ENCODE measurements at places on chromosomes 7 and 10.

- no peak for DNase-seq
Observed at GRCh38 chr10:100470367-100470766, 7.6 kb downstream of the WNT8B start.

DNA sequence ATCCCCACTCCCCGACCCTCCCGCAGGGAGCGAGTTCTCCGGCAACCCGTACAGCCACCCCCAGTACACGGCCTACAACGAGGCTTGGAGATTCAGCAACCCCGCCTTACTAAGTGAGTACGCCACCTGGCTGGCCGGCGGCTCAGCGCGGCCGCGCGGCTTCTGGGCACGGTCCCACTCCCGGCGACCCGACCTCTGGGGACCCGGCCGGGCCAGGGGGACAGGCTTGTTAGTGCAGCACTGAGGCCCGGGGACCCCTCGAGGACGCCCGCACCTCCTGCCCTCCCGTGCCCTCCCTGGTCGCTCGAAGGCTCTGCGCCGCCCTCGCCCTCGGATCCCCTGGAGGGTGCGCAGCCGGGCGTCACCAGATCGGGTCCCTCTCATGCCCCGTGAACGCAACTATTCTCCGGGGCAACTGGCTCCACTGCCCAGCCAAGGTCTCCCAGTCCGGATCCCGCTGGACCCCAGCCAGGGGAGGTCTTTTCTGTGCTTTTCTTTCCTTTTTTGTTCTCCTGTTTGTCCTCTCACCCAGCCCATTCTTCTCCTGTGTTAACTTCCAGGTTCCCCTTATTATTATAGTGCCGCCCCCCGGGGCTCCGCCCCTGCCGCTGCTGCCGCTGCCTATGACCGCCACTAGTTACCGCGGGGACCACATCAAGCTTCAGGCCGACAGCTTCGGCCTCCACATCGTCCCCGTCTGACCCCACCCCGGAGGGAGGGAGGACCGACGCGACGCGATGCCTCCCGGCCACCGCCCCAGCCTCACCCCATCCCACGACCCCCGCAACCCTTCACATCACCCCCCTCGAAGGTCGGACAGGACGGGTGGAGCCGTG, 81.8 kb downstream of the PAX2 start:
- DNase-seq, result no peak

GRCh38 chr10:114859222-114859621, 37.6 kb downstream of the FHIP2A start:
- DNase-seq, result no peak

GRCh38 chr7:100483722-100484672, at the start of gene NYAP1:
TSS of gene NYAP1 (plus strand) at chr7:100483927. CDS start at chr7:100485312, 1,385 bp downstream.
- DNase-seq, result peak; percentile 41

- DNase-seq, result no peak
Observed at GRCh38 chr7:50674896-50675835, 107.5 kb downstream of the GRB10 start.

DNA sequence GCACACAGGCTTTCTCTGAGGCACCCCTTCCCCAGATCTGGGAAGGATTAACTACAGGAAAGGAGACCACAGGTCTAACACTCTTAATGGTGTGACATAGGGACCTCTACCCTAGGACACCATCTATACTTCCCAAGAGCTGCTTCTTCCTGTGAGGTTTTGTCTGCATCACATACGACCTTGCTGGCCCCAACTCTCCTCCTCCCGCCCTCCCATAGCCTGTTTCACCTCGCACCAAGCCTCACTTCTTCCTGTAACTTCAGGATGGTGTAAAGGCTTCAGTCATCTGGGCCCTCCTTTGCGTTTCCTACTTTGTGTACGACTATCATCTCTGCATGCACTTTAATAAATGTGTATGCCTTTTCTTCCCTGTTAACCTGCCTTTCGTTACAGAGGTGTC, 274.3 kb downstream of the KLF6 start:
- DNase-seq, result no peak

GRCh38 chr7:69762821-69763352, 164.6 kb downstream of the AUTS2 start:
- DNase-seq, result no peak

GRCh38 chr10:117967149-117967650, 79.5 kb downstream of the RAB11FIP2 start:
- DNase-seq, result no peak

DNA sequence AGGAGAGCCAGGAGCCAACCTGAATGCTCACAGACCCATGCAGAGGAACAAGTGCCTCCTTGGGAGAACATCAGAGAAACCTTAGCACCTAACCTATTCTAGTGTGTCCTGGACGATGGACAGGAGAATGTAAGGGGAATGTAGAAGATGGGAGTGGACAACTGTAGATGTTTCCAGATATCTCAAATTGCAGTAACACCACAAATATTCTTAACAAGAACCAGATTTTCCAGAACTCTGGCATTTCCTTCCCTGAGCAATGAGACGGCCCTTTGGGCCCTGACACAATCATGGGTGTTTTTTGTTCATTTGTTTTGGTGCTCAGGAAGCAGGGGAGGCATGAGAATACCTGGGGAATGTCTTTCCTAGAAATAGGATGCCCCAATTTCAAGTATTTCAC, 196.1 kb upstream of the PRSS1 start:
- no peak for DNase-seq

- no peak for DNase-seq
Observed at GRCh38 chr10:31888442-31888841, 40.2 kb downstream of the ARHGAP12 start.

DNA sequence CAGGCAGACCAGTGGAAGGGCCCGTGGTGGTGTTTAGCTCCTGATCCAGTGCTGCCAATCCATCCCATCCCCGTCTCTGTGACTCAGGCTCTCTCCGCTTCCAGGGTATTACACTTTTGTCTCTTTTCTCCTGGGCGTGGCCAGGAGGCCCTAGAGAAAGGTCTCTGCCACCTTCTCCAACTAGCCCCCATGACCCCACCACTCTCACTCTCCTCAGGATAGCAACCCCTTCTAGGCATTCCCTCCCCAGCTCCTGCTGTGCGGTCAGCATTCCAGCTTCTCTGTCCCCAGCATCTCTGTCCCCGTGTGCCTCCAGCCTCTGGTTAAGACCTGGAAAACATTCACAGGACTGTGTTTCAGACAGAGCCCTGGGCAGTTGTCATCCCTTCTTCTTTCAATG, 36.2 kb upstream of the R3HCC1L start:
- no peak for DNase-seq

GRCh38 chr10:97022616-97023015, 163.1 kb downstream of the SLIT1 start:
- no peak for DNase-seq

GRCh38 chr10:109846832-109847231, 76.5 kb downstream of the XPNPEP1 start:
- no peak for DNase-seq

DNA sequence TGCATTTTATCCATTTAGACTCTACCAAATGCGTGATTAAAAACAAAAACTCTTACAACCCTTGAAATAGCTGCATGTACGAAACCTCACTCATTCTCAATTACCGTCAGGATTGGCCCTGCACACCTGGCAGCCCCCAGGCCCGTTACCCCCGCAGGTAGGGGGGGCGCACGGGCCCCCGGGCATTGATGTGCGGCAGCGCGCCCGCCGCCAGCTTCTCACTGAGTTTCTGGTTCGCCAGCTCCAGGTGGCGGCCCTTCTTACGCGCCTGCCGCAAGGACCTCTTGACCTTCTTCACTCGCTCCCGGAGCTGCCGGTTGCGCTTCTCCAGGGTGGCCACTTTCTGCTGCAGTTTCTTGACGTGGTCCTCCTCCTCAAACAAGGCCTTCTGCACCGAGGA, 103.2 kb downstream of the CCDC3 start:
- DNase-seq, result no peak

GRCh38 chr10:98436704-98437103, 10.0 kb downstream of the HPS1 start:
- DNase-seq, result no peak

- no peak for DNase-seq
Observed at GRCh38 chr7:93719546-93719945, 145.0 kb upstream of the CALCR start.

DNA sequence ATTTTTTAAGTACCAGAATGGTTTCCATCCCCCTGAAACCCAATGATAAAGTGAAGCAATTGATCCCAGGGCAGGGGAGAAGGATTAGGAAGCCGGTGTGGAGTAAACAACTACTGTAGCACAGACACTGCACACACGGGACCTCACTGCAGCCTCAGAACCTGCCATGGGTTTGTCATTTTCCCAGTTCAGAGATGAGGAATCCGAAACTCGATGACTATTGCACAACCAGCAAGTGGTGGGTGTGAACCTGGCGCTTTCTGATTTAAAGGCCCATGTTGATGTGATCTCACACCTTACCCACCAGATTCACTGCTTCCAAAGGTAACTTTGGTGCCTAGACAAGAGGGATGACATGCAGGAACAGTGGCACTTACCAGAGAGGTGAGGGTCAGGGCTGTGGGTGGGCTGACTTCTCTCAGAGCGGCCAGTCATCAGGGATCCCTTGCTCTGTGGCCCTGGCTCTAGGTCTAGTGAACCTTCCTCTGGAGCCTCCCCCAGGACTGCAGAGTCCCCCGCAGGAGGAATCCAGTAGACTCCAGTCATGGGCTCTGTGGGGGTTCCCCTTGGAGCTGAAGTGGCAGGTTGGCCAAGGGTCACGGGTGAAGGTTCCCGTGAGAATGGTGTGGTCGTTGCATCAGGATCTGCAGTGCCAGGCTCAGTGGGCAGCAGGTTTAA, 62.8 kb downstream of the PKD1L1 start:
- DNase-seq, result no peak

GRCh38 chr7:94314413-94315410, 80.0 kb upstream of the COL1A2 start:
- DNase-seq, result no peak

DNA sequence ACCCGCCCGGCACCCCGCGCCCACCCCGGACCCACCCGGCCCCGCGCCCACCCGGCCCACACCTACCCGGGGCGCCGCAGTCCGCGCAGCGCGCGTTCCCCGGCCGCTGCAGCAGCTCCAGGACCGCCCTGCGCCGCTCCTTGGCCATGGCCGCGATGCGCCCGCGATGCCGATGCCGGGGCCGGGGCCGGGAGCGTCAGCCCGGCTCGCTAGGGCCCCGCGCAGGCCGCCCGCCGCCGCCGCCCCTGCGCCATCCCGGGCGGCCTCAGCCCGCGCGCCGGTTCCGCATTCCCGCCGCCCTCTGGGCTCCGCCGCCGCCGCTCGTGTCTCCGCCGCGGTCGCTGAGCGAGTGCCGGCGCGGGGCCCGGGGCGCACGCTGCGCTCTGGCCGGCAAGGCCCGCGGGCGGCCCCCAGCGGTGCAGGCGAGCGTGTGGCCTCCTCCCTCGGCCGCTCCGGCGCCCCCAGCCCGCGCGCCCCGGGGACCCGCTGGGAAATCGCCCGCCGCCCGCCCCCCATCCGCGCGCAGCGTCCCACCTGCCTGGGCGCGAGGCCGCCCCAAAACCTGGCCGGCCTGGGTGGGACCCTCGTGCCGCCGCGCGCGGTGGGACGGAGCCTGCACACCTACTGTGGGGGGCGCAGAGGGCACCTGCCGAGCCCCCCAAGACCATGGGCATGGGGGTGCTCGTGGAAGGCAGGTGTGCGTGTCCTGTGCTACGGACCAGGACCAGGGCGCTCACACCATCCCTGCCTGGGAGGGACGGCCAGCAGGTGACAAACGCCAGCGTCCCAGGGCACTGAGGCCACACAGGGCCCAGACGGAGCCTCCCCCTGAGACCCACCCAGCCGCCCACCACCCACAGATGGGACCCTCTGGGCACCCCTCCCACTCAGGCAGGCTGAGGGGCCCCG, at the start of gene ADAP1:
Gene ADAP1, minus strand, starts transcription at position 351 of the 909 bp plus-strand sequence. Its CDS starts 203 bp downstream, at position 148.
- no peak for DNase-seq

DNA sequence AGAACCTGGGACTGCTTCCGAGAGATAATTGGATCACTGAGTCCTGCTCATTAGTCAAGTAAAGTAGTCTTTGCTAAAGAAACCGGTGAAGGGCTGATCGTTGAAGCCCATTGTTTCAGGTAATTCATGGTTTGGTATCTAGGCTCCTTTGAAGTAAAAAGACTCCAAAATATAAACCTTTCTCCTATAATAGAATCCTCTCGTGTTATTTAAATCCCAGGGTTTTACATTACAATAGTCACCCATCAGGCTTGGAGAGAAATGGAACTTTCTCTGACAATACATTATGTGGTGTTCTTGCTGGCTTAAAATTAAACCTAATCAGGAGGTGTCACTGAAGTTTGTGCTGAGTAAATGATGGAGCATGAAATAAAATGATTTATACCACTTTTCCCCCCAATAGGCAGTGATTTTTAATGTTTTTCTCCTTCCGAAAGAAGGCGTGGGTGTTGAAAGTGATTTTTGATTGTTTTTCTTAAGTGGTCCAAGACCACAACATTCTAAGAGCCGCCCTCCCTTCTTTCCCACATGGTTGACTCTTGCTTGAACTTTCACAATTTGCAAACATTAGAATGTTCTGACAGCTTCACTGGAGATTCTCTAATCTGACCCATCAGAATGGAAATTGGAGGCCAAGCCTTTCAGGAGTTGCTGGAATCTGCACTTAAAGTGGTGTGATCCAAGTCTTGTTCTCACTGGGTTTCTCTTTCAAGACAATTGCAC, 44.2 kb downstream of the LRMDA start:
- no peak for DNase-seq

DNA sequence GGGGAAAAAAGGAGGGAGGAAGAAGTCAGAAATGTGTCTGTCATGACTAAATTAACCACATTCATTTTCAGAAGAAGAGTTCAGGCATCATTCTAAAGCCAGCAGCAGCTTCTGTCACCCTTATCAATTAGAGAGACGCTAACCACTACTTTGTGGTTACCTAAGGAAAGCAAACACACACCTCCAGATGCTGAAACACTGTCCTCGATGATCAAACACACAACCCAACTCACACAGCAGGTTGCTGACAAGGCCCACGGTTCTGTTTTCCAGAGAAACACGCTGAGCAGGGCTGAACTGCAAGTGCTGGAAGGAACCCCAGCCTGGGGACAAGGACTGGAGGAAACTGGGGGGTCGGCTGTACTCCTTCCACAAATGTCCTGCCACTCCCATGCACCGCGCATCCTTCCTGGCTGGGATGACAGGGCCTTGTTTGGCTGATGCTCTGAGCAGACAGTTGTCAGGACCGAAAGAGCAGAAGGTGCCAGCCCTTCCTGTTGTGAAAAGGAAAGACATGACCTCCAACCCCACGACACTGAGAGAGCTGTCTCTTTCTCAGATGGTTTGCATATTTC, 36.6 kb downstream of the PRKCQ start:
- no peak for DNase-seq

DNA sequence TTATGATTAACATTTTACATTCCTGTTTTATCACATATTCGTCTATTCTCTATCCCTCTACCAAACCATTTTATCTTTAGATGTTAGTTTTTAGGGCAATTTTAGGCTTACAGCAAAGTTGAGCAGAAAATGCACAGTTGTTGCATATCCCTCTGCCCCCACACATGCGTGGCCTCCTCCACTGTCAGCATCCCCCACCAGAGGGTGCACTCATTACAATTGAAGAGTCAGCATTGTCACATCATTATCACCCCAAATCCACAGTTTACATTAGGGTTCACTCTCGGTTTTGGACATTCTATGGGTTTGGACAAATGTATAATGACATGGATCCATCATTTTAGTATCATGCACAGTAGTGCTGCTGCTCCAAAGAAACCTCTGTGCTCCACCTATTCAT, 86.4 kb downstream of the WDR37 start:
- DNase-seq, result no peak

DNA sequence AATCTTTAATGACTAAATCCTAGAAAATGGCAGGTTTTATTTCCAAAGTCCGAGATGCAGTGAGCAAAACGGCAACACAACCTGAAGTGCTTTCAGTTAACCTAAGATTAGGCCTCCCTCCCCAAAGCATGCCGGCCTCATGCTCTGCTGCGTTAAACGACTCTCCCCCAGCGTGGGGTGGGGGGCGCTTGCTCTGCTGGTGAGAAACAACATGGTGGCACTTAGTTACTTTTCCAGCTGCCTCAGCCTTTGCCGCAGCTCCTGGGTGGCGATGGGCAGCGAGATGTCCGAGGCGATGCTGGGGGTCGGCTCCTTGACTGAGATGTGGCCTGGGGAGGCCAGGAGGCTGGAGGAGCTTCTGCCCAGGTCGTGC, 36.7 kb upstream of the NCAPG2 start:
- no peak for DNase-seq
